ENCODE measurements at places on chromosomes 4 and X.
A peak's percentile ranks its signal among the peaks of the same experiment; 100 is the strongest.

DNA sequence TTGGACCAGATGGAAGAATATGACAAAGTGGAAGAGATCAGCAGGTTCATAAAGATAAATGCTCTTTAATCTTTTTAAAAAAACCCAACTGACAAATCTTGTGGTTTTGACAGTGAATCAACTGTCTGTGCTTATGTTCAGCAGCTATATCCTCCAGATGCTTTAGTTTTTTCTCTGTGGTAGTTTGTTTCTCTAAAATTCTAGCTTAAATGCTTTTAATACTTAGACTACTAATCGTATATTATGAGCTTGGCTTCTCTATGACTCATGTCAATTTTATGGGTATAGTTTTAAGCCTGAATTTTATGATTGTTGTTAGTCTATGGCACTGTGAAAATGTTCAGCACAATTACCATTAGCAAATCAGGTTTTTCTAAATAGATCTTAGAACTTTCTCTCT lies 12.9 kb downstream of the HHIP start:
- no peak for DNase-seq

DNA sequence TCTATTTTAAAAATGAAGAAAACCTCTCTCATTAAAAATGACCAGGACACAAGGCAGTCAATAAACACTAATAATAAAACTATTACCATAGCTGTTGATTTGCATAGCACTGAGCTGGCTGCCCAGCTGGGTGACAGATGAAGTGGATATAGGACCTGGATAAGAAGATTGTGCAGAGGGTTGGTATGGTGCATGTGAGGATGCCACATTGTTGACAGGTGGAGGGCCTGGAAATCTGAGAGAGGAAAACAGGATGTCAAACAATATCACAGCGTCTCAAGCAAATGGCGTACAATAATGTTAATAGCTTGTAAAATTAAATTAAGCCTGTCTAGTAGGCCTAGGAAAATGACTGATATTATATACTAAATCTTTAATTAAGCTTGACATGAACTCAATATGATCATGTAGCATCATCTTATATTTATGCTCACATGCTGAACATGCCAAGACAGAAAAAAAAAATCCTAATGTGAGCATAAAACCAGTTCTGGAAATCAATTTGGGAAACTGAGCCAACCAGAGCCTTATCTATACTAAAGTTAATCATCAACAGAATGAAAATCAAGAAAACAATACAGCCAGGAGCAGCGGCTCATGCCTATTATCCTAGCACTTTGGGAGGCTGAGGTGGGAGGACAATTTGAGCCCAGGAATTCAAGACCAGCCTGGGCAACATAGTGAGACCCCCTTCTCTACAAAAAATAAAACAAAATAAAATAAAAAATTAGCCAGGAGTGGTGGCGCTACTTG lies 18.6 kb downstream of the SEC24D start:
- peak; percentile 43 for DNase-seq

DNA sequence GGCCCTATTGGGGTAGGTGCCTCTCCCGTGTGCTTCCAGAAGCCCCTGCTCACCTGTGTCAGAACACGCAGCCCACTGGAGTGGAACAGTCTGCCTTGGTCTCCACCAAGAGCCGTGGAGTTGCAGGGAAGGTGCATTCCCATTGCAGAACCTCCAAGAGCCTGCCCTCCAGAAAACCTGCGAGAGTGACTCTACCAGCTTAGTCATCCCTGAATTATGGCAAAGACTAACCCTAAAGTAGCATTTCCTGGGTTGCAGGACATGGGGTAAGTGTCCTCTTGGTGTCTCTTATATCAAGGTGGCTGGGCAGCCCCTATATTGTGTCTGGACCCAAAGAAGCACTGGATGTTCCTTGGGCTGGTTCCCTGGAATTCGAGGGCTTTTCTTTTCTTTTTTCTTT lies 224.6 kb downstream of the BCOR start:
- no peak for DNase-seq

GRCh38 chr4:103150677-103151076 lies 47.5 kb downstream of the CENPE start:
- no peak for DNase-seq

GRCh38 chr4:120750152-120750525 lies 172.4 kb downstream of the PRDM5 start:
- no peak for DNase-seq

GRCh38 chrX:96763608-96764007 lies 79.0 kb downstream of the DIAPH2 start:
- peak; percentile 4 for DNase-seq

- no peak for DNase-seq
Measured at GRCh38 chr4:152785639-152786615, 6.2 kb downstream of the ARFIP1 start.

Data from SK-N-SH (cell line).